ENCODE measurements at places on chromosomes 7 and 10.

- DNase-seq, result no peak
Measured at GRCh38 chr7:27910326-27910725, 170.4 kb downstream of the TAX1BP1 start.

- DNase-seq, result no peak
Measured at GRCh38 chr7:47786557-47787248, 161.6 kb downstream of the PKD1L1 start.

- no peak for DNase-seq
Measured at GRCh38 chr10:34957531-34957930, 132.6 kb downstream of the CUL2 start.

DNA sequence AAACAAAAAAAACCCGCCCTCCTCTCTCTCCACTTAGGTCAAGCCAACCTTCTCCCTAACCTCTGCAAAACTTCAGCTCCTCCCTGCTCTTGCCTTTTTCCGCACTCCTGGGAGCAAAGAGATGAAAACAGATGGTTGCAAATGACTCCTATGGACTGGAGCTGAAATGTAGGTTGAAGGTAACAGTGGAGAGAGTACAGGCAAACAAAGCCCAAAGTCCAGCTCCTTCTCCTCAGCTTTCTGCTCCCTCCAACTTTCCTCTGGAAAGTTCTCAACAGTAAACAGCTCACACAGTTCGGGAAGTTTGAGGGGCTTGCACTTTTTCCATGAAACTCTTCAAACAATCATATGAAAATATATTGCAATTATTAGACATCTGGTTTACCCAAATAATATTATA is 90.3 kb downstream of the SLC37A3 start:
- DNase-seq, result no peak

- DNase-seq, result no peak
Measured at GRCh38 chr7:131182446-131183058, 145.1 kb upstream of the MKLN1 start.

DNA sequence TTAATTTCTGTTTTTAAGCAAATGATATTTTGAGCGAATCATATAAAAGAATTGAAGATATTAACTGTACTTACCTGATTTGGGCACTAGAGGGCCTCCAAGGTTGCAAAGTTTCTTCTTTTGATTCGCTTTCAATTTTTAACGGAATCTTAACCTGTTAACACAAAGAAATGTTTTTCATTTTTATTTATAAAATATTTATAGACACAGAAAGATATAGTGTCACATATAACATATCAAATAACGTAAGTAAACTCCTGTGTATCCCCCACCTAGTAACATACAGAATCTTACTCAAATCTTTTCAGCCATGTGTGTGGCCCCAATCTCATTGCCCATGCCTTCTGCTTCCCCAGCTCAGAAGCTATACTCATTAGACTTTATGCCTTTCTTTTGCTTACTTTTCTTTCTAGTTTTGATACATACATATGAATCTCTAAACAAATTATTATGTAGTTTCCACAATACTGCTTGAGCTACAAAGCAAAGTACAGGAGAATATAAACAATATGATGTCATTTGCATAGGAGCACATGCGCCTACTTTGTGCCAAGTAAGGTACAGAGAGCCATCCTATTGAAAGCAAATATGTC is 49.5 kb upstream of the ZPBP start:
- DNase-seq, result peak; percentile 64

- DNase-seq, result no peak
Measured at GRCh38 chr10:75677541-75677940, 246.1 kb downstream of the LRMDA start.

GRCh38 chr7:105718511-105718925 is 137.2 kb upstream of the EFCAB10 start:
- no peak for DNase-seq

- no peak for DNase-seq
Measured at GRCh38 chr10:86786368-86786767, 29.9 kb downstream of the BMPR1A start.

DNA sequence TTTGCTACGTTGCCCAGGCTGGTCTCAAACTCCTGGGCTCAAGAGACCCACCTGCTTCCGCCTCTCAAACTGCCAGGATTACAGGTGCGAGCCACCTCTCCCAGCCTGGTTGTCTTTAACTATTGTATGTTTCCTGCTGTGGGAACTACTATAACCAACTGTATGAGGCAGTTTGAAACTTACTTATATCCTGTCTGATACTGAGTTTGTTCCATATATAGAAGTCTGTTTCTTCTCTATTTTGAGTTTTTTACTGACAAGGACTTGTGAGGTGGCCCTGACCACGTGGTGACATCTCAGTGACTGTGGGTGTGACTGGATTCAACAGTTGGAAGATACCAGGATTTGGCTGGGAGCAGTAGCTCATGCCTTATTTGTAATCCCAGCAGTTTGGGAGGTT is 14.2 kb downstream of the FBH1 start:
- DNase-seq, result peak; percentile 36

DNA sequence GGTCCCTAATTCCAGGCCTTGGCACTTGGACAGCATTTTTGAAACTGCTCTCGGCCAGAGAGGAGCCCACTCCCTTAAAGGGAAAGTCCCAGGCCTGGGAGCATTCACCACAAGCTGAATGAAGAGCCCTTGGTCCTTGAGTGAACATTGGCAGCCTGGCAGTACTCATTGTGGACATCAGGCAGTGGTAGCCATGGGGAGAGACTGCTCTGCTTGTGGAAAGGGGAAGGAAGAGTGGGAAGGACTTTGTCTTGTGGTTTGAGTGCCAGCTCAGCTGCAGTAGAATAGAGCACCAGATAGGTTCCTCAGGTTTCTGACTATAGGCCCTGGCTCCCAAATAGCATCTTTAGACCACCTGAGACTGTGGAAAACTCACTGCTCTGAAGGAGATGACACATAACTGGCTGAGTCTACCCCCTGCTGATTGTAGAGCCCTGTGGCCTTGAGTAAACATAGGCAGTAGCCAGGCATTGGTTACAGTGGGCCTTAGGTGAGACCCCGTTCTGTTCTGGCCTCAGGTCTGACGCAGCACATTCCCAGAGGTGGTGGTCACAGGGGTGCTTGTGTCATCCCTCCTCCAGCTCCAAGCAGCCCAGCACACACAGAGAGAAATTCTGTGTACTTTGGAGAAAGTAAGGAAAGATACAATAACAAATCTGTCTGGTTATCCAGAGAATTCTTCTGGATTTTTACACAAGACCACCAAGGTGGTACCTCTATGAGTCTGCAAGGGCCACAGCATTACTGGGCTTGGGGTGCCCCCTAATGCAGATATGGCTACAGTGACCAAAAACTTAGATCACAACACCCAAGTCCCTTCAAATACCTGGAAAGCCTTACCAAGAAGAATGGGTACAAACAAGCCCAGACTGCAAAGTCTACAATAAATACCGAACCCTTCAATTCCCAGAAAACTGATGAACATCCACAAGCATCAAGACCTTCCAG is 153.8 kb downstream of the GNAI1 start:
- no peak for DNase-seq

DNA sequence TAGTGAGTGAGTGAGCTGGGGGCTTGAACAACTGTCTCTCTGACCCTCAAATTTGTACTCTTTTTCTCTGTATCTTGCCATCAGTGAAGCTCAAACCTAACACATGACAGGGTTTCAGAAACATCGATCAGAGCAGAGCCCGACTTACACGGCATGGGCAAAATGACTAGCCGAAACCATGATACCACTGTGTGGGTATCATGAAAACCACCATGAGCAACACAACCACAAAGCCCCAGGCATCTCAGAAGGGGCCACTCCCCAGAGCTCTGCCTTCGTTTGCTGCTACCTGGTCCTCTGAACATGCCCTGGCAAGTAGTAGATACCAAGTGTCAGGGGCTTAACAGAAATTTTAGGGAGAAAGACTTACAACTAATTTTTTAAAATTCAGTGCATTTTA is 308.5 kb downstream of the WDR11 start:
- peak; percentile 57 for DNase-seq

DNA sequence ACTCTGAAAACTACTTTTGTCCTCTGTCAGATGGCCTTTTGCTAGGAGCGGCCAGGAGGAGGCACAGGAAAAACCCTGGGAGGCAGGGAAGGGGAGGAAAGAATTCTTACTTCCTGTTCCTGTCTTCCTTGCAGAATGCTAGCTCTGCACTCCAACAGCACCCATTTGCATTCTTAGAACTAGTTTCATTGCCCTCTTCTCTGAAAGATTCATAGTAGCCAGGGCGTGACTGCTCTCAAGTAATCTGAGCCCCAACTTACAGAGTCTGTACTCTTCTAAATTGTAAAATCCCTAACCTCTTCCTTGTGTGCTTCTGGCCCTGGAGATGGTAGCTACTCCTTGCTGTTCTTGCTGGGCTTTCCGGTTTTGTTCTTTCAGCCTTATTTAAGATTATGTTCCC is 75.3 kb upstream of the STEAP1 start:
- DNase-seq, result no peak

DNA sequence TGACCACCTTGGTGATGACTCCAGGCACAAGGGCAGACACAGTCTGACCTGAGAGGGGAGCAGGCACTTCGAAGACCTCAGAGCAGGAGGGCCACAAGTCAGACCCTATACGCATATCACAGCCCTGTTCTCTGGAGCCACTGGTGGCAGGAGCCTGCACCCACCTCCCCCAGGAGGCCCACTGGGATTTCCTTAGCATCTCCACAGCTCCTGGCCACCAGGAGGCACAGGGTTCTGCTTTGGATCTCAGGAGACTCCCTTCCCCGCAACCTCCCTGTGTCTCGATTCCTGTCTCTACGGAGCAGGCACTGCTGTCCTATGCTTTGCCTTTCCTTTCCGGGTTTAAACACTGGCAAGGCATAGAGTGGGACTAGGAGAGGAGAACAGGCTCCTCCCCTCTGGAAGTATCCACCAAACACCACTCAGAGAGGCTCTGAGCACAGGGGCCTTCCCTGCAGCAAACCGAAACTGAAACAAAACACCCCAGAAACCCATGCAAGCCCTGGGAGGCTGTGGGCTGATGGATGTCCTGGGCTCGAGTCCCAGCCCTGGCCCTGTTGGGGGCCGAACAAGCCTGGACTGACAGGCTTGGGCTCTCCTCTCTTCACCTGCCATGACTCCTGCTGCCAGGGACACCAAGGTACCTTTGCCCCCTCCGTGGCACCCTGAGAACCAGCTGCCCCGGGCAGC is 166.3 kb downstream of the NEURL1 start:
- DNase-seq, result peak; percentile 74

DNA sequence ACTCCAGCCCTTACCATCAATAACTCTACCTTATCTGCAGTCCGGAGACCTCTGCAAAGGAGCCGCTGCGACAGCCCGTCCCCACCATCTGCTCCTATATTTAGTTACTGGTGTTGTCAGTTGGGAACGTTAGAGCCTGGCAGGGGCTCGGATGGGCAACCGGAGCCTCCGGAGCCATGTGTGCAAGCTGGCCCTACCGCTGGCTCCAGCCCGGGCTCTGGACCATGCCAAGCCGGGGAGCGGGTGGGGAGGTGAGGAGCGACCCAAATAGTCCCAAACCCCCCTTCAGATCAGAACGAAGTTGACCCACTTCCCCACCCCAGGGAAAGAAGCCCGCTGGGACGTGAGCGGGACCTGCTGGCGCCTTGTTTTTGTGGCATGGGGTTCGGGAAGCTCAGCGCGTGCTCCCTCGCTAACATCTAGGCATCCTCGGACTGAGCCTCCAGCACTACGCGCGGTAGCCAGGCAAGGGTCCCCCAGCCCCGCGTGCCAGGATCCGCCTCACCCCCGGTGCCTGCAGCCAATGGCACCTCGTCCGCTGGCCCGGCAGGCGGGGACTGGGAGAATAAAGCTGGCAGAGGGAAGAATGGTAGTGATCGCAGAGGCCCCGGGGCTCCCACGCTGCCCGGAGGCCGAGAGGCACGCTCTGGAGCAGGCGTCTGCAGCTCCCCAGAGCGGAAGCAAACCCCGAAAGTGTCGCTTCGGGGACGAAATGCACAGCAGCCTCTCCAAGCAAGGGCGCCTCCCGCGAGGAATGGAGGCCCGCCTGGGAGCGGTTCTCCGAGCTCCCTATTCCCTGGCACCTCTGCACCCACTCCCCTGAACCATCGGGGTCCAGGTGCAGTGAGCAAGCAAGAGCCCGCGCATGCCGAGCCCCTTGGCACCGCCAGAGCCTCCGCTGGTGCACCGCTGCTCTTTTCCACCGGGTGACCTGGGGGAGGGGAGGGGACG is 679 bp downstream of the LRRC20 start:
- peak; percentile 60 for DNase-seq

GRCh38 chr10:70541736-70542564 is 60.6 kb downstream of the PRF1 start:
- no peak for DNase-seq

- DNase-seq, result peak; percentile 21
Measured at GRCh38 chr10:7471720-7472367, 61.0 kb upstream of the SFMBT2 start.

GRCh38 chr7:44979481-44980392 is 922 bp upstream of the MYO1G start:
- DNase-seq, result no peak

DNA sequence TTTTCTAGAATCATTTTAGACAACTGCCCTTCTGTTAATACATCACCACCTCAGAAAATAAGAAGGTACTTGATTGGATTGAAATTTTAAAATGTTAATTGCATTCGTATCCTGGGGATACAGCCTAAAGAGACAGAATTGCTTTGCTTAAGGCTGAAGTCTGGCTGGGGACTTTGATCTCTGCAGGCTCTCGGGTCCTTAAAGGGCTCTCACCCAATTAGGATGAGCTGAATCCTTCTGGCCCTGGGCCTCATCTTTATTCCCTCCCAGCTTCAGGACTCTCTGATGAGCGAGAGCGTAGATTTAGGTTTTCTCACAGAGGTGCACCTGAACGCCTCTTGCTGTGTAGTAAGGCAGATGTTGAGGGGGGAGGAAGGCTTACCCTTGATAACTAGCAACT is 475.3 kb upstream of the C7orf33 start:
- no peak for DNase-seq

DNA sequence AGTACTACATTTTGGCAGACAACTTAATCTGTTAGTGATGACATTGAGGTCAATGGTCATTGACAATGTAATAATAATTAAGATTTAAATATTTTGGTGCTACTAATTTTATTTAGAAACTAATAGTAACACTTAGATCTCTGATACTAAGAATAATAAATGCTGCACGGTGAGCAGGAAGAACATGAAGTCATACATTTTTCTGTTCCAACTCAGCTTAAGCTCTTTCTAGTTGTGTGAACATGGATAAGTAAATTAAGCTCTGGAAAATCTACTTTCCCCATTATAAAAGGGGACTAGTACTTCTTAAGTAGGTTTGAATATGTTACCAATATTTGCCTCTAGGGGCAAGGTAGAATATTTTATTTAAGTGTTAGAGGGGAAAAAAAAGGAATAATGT is 65.9 kb upstream of the MEOX2 start:
- DNase-seq, result no peak

DNA sequence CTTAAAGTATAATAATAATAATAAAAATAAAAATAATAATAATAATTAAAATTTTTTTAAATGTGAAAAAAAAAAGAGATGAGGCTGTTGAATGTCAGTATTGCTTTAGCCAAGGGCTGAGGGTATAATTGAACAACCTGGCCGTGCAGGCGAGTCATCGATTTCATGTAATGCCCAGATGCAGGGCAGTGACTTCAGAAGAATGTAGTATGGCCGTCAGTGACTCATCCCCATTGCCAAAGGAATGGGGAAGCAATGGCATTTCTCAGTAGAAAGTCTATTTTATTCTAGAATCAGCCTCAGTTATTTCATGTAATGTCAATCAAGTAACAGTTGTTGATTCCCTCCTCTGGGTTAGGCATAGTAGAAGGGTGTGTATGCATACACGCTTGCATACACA is 516.4 kb downstream of the GLRX3 start:
- DNase-seq, result no peak

GRCh38 chr7:16708980-16709379 is 44.6 kb upstream of the TSPAN13 start:
- DNase-seq, result peak; percentile 20

GRCh38 chr10:60834401-60834800 is 56.1 kb downstream of the CDK1 start:
- DNase-seq, result no peak

Data from activated CD4-positive, alpha-beta T cell treated with anti-CD3 and anti-CD28 coated beads, Interleukin-2, Interleukin-6, amounts not matched to agents 100 ng/mL and 50 ng/mL, durations not matched to agents 16 hours and 8 hours (primary cell).